ENCODE measurements at places on chromosomes 16 and 17.
A peak's percentile ranks its signal among the peaks of the same experiment; 100 is the strongest.

- DNase-seq: no peak
Observed at GRCh38 chr16:89610108-89610453, 3.4 kb upstream of the DPEP1 start.

GRCh38 chr17:7184091-7184488 is 4.9 kb upstream of the ASGR1 start:
- DNase-seq: no peak

GRCh38 chr16:81060576-81061306 is 16.3 kb downstream of the C16orf46 start:
- no peak for DNase-seq

- peak; percentile 82 for DNase-seq
Observed at GRCh38 chr16:720990-721764, at the start of gene ANTKMT. TSS of gene ANTKMT (plus strand) at chr16:721146. CDS start at chr16:721275, 129 bp downstream.

DNA sequence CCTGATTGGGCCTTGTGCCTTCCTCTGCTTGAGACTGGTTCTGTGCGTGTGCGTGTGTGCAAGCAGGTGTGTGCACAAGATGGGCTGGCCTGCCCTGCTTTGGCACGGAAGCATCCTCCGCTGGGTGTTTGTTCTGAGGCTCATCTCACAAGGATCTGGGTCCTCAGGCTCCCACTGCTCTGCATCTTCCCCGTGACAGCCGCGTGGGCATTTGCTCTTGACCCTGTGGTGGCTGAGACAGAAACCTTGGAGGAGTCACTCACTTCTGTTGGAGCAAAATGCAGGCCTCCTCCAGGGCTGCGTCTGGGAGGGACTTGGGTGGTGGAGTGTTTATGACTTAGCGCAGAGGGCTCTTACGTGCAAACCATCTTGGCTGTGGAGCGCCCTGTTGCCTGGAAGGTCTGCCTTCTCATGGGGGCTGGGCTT is 119.2 kb downstream of the RPTOR start:
- no peak for DNase-seq

- no peak for DNase-seq
Observed at GRCh38 chr17:3556916-3557767, 470 bp downstream of the TRPV3 start.
